Smooth muscle cell of the coronary artery (primary cell): ENCODE measurements at places on chromosomes 7 and 10. TPM values are rescaled to one million over a fixed set of nuclear protein-coding genes. Genes with fewer than 3 reads are reported as not detected.

The ANLN gene
- total RNA-seq, result 2.1 and 14.5 TPM in 2 replicates

The PTF1A gene
- not detected in 2 replicates for total RNA-seq

The MCM10 gene
- 0.35 and 2.8 TPM in 2 replicates for total RNA-seq

The AASS gene
- total RNA-seq, result 23.1 and 34.9 TPM in 2 replicates

The TASOR2 gene
- 21.5 and 52.2 TPM in 2 replicates for total RNA-seq

The FAM25G gene
- total RNA-seq, result not detected in 2 replicates

The AGR3 gene
- total RNA-seq, result not detected in 2 replicates

The PON1 gene
- not detected in 2 replicates for total RNA-seq

The SYCE1 gene
- 0.90 TPM in 1 of 2 replicates, not detected in the other for total RNA-seq

The WBP1L gene
- 49.0 and 58.6 TPM in 2 replicates for total RNA-seq

The MXI1 gene
- total RNA-seq, result 17.2 and 31.8 TPM in 2 replicates

The TLX1 gene
- not detected in 2 replicates for total RNA-seq

The EMX2 gene
- total RNA-seq, result 0.08 and 4.1 TPM in 2 replicates

The ZNF365 gene
- 0.70 and 13.0 TPM in 2 replicates for total RNA-seq

The TLL2 gene
- 0.08 and 0.12 TPM in 2 replicates for total RNA-seq

The MNX1 gene
- not detected in 2 replicates for total RNA-seq

The ZNF467 gene
- total RNA-seq, result under 0.01 and 1.7 TPM in 2 replicates

The ZSCAN25 gene
- 7.9 and 9.2 TPM in 2 replicates for total RNA-seq

The EBF3 gene
- 3.9 and 8.8 TPM in 2 replicates for total RNA-seq

The SORCS1 gene
- not detected in 2 replicates for total RNA-seq

The COL13A1 gene
- total RNA-seq, result 4.0 and 34.8 TPM in 2 replicates

The ZNF479 gene
- total RNA-seq, result not detected in 2 replicates

The DNAJC2 gene
- total RNA-seq, result 8.3 and 17.1 TPM in 2 replicates

The MBL2 gene
- not detected in 2 replicates for total RNA-seq

The GPR26 gene
- not detected in 2 replicates for total RNA-seq

The ELMO1 gene
- total RNA-seq, result 0.15 and 3.2 TPM in 2 replicates

The FOXI2 gene
- not detected in 2 replicates for total RNA-seq

The OPN4 gene
- not detected in 2 replicates for total RNA-seq

The TAS2R4 gene
- total RNA-seq, result 0.38 and 0.70 TPM in 2 replicates

The OR9A2 gene
- 0.12 TPM in 1 of 2 replicates, not detected in the other for total RNA-seq

The MYL10 gene
- not detected in 2 replicates for total RNA-seq

The FAM237B gene
- not detected in 2 replicates for total RNA-seq

The CASTOR2 gene
- 11.2 and 15.9 TPM in 2 replicates for total RNA-seq

The FKBP14 gene
- total RNA-seq, result 17.6 and 40.5 TPM in 2 replicates

The CC2D2B gene
- under 0.01 TPM in 1 of 2 replicates, not detected in the other for total RNA-seq

The ADCY1 gene
- total RNA-seq, result 0.08 and 2.3 TPM in 2 replicates

The TMEM178B gene
- total RNA-seq, result 0.08 and 0.12 TPM in 2 replicates

The CHST15 gene
- total RNA-seq, result 6.8 and 13.0 TPM in 2 replicates

The ENTPD1 gene
- total RNA-seq, result 0.60 and 1.2 TPM in 2 replicates

The LLCFC1 gene
- total RNA-seq, result not detected in 2 replicates

The C10orf95 gene
- total RNA-seq, result not detected in 2 replicates

The NPC1L1 gene
- total RNA-seq, result 0.12 TPM in 1 of 2 replicates, not detected in the other

The ATAD1 gene
- 20.8 and 30.8 TPM in 2 replicates for total RNA-seq

The KLF14 gene
- total RNA-seq, result not detected in 2 replicates

The NKX1-2 gene
- total RNA-seq, result not detected in 2 replicates

The C10orf105 gene
- total RNA-seq, result under 0.01 and 0.12 TPM in 2 replicates

The SEMA3D gene
- 3.4 and 17.9 TPM in 2 replicates for total RNA-seq

The RADIL gene
- 0.38 TPM in 1 of 2 replicates, not detected in the other for total RNA-seq

The HOXA7 gene
- total RNA-seq, result not detected in 2 replicates

The CALCR gene
- not detected in 2 replicates for total RNA-seq

The CALY gene
- not detected in 2 replicates for total RNA-seq
